ENCODE measurements at places on chromosomes 6 and 20.

DNA sequence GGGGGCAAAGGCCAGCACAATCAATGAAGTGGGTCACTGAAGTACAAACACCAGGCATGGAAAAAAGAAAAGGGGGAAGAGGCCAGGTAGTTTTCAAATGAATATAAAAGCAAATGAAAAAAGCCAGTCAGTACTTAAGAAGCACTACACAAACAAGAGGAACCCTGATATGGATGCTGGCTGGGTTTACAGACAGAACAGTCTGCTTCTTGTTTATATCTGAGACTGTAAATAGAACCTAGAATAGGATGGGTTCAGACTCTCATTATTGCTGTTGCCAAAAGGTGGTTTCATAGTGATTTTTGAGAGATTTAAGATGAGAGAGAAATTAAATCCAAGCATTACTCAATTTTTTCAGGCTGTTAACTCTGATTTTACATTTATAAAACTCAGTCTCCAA, 24.1 kb downstream of the USP45 start:
- DNase-seq: no peak

DNA sequence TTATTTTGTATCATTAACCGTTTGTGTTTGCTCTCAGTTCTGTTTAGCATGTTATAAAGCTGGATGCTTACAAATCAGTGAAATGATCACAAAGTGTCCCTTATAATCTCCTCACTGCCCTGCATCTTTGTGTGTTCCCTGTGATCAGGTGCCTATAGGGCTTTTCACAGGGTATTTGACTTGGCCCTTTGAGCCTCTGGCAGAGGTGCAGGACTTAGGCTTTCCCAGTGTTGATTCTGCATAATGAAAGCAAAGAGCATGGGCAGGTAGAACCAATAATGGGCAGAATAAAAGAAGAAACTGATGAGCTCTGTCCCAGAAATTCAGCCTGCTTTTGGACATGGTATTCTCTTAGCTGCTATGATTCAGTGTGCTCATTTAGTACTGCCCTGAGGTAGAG, 16.9 kb upstream of the PBOV1 start:
- no peak for DNase-seq

GRCh38 chr20:834151-834746, 734 bp downstream of the FAM110A start:
- no peak for DNase-seq

GRCh38 chr6:115832786-115833185, 227.9 kb downstream of the FRK start:
- DNase-seq: no peak

DNA sequence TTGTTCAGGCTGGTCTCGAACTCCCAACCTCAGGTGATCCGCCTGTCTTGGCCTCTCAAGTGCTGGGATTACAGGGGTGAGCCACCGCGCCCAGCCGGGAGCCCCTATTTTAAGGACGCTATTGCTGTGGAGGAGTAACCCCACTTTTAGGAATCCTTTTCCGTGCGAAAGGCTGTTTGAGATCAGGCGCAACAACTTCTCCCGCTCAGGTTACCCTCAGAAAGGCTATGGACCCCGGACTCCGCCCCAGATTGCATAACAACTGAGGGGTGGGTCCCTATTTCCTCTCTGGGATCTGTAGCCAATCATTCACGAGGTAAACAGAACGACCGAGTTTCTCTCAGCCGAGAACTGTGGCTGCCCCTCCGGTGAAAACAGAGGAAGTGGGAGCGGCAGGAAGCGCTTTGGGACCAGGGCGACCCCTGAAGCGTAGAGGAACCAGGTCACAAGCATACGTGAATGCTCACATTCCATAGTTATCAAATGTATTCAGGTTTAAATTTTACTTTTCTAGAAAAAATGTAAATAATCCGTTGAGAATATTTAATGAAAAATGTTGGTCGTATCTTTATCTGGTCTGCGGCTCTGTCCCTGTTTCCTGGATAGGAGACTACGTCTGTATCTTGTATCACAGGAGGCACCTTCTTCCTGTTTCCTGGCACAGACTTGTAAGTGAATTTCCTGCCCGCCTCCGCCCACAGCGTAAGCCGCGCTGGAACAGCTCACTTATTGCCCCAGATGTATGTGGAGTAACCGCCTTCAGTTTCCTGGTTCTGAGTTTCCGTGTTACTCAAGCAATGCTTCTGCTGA, 26.8 kb downstream of the HLA-E start:
- DNase-seq: peak; percentile 95

DNA sequence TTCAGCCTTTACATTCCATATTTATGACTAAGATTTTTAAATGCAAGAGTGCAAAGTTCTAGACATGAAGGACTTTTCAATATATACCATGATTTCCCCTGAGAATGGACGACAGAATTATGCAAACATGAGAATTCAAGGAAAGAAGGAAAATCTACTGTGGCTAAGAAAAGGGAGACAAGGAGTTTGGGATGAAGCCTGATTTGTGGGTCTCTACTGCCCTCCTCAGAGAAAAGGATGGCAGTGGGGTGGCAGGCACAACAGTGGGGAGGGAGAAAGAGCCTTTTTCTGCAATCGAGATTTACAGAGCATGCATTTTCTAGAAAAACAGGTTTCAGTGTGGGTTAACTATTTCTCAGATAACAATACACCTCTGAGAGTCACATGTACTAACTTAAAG, 466.9 kb upstream of the NRSN1 start:
- DNase-seq: no peak

GRCh38 chr6:113846577-113846976, 10.6 kb upstream of the MARCKS start:
- no peak for DNase-seq
